Suprapubic skin (tissue), 4 donors: ENCODE measurements at places on chromosomes 13 and 19. TPM values are rescaled to one million over a fixed set of nuclear protein-coding genes. Genes with fewer than 3 reads are reported as not detected.

DNA sequence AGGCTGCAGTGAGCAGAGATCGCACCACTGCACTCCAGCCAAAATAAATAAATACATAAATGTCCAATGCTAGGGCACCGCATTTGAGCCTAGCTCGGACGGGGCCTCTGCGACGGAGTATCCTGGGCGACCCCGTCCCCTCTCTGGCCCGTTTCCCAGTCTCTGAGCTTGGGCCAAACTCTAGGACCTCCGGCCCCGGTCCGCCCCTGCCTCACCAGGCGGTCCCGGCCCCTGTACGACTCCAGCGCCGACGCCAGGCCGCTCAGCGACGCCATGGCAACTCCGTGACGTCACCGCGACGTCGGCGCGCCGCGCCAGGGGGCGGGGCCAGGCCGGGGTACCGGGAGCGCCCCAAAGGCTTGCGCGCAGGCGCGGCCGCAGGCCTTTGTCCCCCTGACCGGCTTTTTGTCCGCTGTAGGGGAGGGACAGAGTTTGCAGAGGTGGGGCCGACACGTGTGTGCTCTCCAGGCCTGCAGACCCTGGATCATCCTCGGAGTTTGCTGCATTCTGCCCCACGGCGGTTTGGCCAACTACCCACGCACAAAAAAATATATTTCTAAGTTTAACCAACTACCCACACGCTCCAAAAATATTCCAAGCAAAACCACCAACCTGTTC, at the start of gene PEX11G:
PEX11G (minus strand) TSS at position 300 of the 618 bp plus-strand sequence; CDS start at position 275, 25 bp downstream.
- DNase-seq: peak; percentile 95

GRCh38 chr13:33639626-33640080, 178.3 kb upstream of the RFC3 start:
- DNase-seq: no peak

GRCh38 chr19:49161987-49162386, 4.4 kb downstream of the TRPM4 start:
- no peak for DNase-seq

- DNase-seq: no peak
These were observed 112.4 kb upstream of the WASF3 start for GRCh38 chr13:26445092-26445491.

LIPE gene
- 82.6 TPM for total RNA-seq

ZNF83 gene
- 21.3 TPM for total RNA-seq

- DNase-seq: no peak
These were observed 2278.0 kb upstream of the PCDH20 start for GRCh38 chr13:63693696-63694095.

- no peak for DNase-seq
These were observed 39.6 kb upstream of the CD177 start for GRCh38 chr19:43313711-43314495.

- no peak for DNase-seq
These were observed 11.1 kb upstream of the DHRS12 start for GRCh38 chr13:51814825-51815650.

INSR gene
- 73.2 TPM for total RNA-seq

GRCh38 chr13:107461751-107462150, 753.6 kb downstream of the LIG4 start:
- DNase-seq: no peak

DNA sequence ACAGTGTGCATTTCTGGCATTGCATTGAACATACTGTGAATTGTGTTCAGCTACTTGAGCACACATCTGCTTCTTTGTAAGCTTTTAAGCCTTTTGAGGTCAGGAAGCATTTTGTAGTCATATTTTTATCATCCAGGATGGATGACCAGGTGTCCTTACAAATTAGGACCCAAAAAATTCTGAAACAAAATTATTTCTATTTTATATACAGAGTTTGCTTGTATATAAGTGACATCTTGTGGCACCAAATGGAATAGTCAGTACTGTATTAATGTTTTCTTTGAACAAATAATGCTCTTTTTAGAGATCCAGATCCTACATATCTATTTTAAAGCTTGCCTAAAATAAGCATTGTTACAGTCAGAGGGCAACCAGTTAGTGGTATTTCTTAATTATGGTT, 9.5 kb upstream of the SUPT20H start:
- DNase-seq: no peak

C1QTNF9B gene
- not detected for total RNA-seq

DNA sequence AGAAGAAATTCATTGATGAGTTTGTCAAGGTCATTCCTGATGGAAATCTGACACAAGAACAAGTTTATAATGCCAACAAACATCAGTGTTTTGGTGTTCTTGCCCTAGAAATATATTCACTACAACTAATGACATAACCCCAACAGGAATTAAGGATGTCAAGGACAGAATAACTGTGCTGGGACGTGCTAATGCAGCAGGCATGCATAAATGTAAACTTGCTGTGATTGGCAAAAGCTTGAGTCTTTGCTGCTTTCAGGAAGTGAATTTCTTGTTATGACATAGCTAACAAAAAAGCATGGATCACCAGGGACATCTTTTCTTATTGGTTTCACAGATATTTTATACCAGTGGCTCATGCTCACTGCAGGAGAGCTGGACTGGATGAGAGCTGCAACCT, 144.6 kb downstream of the KCTD12 start:
- DNase-seq: no peak

GRCh38 chr13:24777171-24777570, 13.2 kb downstream of the RNF17 start:
- no peak for DNase-seq

GRCh38 chr19:3987619-3988371, 2.5 kb upstream of the EEF2 start:
- DNase-seq: no peak

- no peak for DNase-seq
These were observed 27.4 kb downstream of the UBAC2 start for GRCh38 chr13:99227909-99228688.

DNA sequence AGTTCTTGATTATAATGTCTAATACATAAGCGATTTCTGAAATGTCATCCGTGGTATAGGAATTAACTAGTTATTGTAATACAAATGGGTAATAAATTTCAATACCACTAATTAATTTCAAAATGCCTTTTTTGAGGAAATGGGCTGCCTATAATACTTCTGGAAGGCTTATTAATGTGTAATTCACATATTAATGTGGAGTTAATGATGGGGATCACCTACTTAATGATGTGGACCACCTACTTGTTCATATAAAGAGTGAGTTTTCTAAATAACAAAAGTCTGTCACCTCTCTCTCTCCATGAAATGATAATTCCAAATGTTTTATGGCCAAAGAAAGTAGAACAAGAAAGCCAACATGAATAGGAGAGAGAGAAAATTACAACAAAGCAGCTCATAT, 913.8 kb upstream of the GPC6 start:
- no peak for DNase-seq

GRCh38 chr13:43074824-43075510, 51.6 kb downstream of the DNAJC15 start:
- no peak for DNase-seq
